Activated CD4-positive, CD25-positive, alpha-beta regulatory T cell treated with anti-CD3 and anti-CD28 coated beads, Interleukin-2, amount 50 U/mL, for 16 hours (primary cell): ENCODE measurements at places on chromosomes 2 and 18.

DNA sequence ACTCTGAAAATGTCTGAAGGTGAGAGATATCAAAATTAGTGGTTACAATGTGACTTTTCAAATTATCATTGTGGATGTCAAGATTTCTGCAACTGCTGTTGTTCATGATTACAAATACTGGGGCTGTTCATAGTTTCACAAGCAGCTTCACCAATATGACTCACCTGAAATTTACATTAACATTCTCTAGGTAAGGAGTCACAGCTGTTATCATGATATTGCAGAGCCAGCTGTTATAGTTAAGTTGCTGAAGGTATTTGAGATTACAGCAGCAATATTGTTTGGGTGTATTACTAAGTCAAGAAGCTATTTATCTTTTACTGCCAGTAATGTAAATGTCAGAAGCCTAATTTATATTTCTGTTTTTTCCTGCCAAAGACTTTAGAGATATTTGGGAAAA lies 140.0 kb downstream of the MC4R start:
- DNase-seq = no peak

- no peak for DNase-seq
Measured at GRCh38 chr2:191041418-191042161, 27.6 kb upstream of the STAT1 start.

DNA sequence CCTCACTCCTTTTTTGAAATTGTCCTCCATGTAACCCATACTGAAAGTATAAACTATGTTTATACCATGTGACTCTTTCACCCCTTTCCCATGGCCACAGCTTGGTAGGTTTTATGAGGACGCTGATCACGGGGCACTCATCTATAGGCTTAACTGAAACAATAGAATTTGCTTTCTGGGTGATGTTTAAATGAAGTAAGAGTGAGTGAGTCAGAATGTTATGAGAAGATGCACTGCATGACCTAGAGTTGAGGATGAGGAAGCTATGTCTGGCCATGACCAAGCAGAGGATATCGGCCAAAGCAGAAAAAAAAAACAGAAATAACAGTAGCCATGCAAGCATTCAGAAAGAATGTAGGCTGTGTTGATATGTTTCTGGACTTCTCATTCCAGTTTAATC lies 34.9 kb downstream of the SCN1A start:
- DNase-seq = no peak

GRCh38 chr2:235831755-235832154 lies 336.4 kb downstream of the GBX2 start:
- no peak for DNase-seq

DNA sequence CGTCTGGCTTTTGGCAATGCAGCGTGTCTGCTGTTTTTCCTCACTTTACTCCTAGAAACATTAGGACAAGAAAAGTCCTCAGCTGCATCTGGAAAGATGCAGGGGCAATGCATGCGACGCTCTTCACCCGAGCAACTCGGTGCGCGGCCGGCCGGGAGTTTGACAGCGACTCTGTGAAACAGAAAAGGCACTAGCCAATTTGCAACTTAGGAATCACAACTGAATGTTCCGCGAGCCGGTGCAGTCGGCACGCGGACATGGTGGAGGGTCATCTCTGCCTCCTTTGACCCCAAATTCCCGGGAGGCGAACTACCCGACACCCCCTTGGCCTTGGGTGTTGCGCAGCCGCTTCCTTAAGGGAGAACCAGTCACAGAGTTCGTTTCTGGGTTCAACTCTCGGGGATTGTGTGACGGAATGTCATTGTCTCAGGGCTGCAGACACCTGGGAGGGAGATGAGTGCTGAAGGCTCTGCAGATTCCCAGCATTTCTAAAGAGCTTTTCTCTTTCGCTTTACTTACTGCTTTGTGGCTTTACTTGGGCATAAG lies 9.8 kb downstream of the NR4A2 start:
- DNase-seq = no peak
